ENCODE measurements at places on chromosomes 7 and 10. TPM values are rescaled to one million over a fixed set of nuclear protein-coding genes. Genes with fewer than 3 reads are reported as not detected.

Gene ABCB4
- total RNA-seq = not detected

Gene HOXA11
- 17.8 TPM for total RNA-seq

Gene SLC16A12
- 0.14 TPM for total RNA-seq

Gene SFMBT2
- total RNA-seq = 1.0 TPM

Gene AKR1C3
- 4.4 TPM for total RNA-seq

Gene CLCN1
- total RNA-seq = not detected

Gene CROT
- 3.5 TPM for total RNA-seq

Gene IL6
- total RNA-seq = 659 TPM

Gene FAM24B
- total RNA-seq = 0.66 TPM

Gene LEP
- not detected for total RNA-seq

Gene ADO
- 46.7 TPM for total RNA-seq

Gene KIAA1549
- total RNA-seq = 3.3 TPM

Data from placental pericyte (primary cell).